ENCODE measurements at places on chromosomes 3 and 15.

- peak; percentile 35 for DNase-seq
These were observed 84.2 kb upstream of the ABHD2 start for GRCh38 chr15:89003865-89004725.

- DNase-seq = no peak
These were observed 35.6 kb upstream of the CHRNB4 start for GRCh38 chr15:78676424-78677110.

DNA sequence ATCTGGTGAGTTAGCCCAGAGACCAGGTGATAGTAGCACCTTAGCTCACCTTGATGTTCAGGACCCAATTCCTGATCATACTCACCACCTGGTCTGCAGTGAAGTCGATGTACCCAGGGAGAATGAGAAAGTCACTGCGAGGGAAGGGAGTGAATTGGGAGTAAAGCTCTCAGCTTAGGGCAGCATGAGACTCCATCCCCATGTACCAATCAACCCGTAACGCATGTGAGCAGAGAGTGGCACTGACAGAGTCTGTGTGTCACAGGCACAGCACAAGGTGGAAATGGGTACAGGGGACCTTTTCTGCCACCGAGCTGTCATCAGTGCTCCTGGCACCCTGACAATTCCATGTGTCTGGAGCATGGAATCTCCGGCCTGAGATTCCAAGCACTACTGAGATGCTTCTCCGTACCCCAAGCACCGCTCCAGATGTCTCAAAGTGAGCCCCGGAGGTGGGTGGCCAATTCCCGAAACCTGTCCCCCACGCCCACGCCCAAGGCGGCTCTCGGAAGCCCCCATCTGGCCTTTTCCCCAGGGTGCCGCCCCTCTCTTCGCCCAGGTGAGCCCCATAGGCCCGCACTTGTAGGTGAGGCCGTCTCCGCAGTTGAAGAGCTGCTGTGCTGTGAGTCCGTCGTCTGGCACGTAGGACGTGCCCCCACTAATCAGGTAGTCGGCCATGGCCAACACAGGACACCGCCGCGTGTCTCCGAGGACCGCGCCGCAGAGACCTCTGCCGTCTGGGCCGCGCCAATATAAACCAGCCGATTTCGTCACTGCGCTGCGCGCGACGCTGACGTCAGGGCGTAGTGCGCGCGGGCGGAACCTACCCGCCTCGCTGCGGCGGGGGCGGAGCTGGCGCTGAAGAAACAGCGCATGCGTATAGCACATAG, at the start of gene IMPDH2:
Gene IMPDH2, minus strand, starts transcription at position 726 of the 890 bp plus-strand sequence. Its CDS starts 48 bp downstream, at position 678.
- peak; percentile 91 for DNase-seq

- no peak for DNase-seq
These were observed 37.0 kb downstream of the RBM6 start for GRCh38 chr3:49976942-49977341.

GRCh38 chr15:40441565-40442531, 1.1 kb downstream of the BAHD1 start:
- no peak for DNase-seq

DNA sequence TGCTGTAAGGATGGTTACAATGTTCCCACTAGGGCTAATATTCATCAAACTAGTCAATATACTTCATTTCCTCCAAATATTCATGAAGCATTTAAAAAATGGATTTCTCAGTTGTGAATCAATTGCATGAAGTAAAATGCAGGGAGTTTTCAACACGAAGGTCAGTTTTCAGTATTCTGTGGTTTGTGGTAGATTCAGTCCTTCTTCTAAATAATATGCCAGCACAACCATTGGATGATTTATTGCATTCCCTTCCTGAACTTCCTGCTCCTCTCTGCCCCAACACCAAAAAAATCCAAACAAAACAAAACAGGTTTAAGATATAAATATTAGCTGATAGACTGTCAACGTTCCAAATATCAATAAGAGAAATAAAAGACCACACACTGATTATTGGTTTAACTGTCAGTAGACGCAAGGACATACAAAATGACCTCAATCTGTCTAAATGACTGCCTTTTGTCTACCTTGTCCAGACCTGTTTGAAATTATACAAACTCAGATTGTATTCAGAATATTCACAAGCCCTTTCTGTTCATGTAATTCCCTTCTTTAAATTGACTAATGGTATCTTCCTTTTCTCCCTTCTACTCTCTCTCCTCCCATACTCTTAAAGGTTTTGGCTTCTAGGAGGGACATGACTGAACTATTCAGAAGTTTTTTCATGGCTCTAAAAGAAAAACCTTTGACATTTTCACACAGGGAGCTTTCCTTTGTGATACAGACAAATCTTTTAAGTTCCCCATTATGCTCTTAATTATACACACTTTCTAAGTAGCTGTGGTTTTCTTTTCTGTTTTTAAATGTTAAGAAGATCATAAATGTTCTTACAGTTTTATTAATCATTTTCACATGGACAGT, 92.6 kb upstream of the STT3B start:
- no peak for DNase-seq

GRCh38 chr3:33786565-33787327, 11.7 kb upstream of the PDCD6IP start:
- peak; percentile 62 for DNase-seq

GRCh38 chr3:3119393-3119851, 7.3 kb upstream of the TRNT1 start:
- no peak for DNase-seq
